ENCODE measurements at places on chromosomes 3 and 15.

GRCh38 chr3:69329892-69330291, 56.0 kb downstream of the FRMD4B start:
- no peak for DNase-seq

- DNase-seq = no peak
Observed at GRCh38 chr15:78623786-78624497, 3.1 kb upstream of the CHRNA3 start.

DNA sequence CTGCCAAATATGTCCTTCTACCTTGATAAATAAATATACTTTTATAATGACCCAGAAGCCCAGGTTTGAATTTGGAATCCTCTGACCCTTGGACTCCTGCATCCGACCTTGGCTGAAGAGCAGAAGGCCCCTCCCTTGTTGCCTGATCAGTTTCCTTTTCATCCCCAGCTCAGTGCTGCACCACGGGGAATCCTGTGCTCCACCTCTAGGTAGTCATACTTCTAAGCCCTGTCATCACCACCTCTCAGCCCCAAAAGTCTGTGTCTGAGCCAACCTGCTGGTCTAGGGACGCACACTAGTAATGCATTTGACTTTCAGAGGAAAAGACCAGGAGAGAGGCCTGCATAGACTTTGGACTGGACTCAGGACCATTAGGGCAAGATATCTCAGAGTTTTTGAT, 310.6 kb downstream of the NLGN1 start:
- DNase-seq = no peak

DNA sequence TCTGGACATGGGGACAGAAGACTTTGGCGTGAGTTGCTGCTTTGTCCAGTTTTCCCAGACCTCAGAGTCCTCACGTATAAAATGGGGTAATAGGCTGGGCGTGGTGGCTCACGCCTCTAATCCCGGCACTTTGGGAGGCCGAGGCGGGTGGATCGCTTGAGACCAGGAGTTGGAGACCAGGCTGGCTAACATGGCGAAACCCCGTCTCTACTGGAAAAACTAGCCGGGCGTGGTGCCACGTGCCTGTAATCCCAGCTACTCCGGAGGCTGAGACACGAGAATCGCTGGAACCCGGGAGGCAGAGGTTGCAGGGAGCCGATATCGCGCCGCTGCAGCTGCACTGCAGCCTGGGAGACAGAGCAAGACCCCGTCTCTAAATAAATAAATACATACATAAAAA, 22.7 kb upstream of the IGF1R start:
- no peak for DNase-seq

DNA sequence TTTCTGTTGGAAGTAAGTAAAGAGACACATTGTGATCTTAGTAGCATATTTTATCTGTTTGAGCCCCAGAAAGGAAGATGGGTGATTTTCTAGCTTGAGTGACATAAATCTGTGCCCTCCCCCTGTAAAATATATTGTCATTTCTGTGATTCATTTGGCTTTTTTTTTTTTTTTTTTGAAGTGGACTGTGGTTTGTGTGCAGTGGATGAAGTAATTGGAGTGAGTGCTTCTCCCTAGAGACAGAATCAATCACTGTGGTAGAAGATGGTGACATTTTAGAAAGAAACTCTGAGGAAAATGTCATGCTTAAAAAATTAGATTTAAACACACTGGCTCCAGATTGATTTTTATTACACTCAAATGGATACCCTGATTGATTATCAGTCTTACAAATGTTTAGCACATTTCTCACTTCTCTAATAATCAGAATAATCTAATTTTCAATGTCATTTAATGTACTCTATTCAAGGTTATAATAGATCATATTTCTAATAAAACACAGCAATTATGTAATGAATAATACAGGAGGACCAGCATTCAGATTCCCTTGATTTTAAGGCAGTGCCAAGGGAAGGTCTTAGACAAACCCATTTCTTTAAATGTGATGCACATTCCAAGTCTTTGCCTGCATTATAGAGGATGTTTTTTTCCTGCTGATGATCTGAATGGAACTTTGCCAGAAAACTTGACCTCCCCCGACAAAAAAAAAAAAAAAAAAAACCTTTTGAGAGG, 116.6 kb downstream of the TOP2B start:
- no peak for DNase-seq

DNA sequence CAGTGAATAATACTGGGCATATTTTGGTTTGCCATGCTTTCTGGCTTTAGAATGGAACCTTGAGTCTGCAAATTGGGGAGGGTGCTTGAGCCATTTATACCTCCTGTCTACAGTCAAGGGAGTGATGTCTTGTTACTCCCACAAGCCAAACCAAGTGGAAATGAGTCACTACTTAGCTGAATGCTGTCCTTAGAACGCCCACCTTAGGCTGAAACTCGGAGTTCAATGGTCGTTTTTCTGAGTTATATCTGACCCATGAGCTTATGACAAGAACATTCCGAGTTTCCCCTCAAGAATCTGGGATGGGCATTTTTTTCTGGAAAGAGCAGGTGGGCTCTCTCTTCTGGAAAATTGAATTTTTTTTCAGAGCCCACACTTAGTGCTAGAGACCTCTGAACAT, 17.4 kb upstream of the CLDN18 start:
- DNase-seq = no peak
